ENCODE measurements at places on chromosomes 6 and 20. TPM values are rescaled to one million over a fixed set of nuclear protein-coding genes. Genes with fewer than 3 reads are reported as not detected.

GRCh38 chr20:40782043-40782368 is 93.0 kb upstream of the MAFB start:
- DNase-seq = no peak

GRCh38 chr20:12902992-12903391 is 105.8 kb upstream of the SPTLC3 start:
- DNase-seq = no peak

GRCh38 chr6:156391061-156391672 is 386.0 kb upstream of the ARID1B start:
- DNase-seq = no peak

- DNase-seq = no peak
Measured at GRCh38 chr6:125363824-125364165, 62.0 kb upstream of the HDDC2 start.

- DNase-seq = no peak
Measured at GRCh38 chr6:34310817-34311216, 62.0 kb upstream of the SMIM29 start.

GRCh38 chr6:139080255-139080920 is 51.8 kb downstream of the ABRACL start:
- DNase-seq = no peak

- no peak for DNase-seq
Measured at GRCh38 chr6:11437824-11438459, 99.6 kb upstream of the TMEM170B start.

GRCh38 chr6:143894655-143895054 is 30.4 kb downstream of the ZC2HC1B start:
- no peak for DNase-seq

- DNase-seq = no peak
Measured at GRCh38 chr20:18853946-18854646, 40.5 kb downstream of the SCP2D1 start.

- DNase-seq = no peak
Measured at GRCh38 chr6:20220359-20220758, 8.1 kb upstream of the MBOAT1 start.

DNA sequence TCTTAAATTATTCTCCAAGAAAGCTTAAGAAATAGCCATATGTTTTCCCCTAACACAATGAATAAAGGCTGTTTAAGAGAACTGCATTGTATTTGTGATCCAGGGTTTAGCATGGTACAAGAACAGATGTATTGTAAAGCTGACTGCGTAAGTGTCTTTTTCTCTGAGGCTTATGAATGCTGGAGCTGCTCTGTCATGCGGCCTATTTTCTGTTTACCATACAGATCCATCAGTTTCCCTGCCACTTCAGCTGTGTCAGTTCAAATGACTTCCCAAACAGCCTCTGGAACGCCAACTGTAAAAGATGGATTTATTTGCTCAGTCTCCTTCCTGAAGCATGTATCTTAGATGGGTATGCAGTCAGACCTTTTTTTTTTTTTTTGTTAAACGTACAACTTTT is 419.3 kb upstream of the HS3ST5 start:
- no peak for DNase-seq

- DNase-seq = no peak
Measured at GRCh38 chr6:28580475-28580874, 54.8 kb downstream of the GPX5 start.

DNA sequence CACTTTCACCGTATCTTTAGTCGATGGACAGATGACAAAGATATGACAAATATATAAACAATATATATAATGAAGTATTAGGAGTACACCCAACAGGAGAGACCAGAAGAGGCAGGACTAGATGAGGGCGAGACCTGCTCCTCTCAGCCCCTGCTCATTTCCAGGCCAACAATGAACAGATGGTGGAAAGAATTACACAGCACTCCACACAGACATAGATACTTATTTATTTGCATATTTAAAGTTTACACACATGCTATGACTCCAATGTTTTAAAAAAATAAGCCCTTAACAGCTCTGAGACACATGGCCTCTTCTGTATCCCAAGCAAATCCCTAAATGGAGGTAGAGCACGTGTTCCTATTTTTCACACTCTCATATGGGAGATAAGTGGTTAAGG is 10.4 kb downstream of the FAM210B start:
- DNase-seq = no peak

DNA sequence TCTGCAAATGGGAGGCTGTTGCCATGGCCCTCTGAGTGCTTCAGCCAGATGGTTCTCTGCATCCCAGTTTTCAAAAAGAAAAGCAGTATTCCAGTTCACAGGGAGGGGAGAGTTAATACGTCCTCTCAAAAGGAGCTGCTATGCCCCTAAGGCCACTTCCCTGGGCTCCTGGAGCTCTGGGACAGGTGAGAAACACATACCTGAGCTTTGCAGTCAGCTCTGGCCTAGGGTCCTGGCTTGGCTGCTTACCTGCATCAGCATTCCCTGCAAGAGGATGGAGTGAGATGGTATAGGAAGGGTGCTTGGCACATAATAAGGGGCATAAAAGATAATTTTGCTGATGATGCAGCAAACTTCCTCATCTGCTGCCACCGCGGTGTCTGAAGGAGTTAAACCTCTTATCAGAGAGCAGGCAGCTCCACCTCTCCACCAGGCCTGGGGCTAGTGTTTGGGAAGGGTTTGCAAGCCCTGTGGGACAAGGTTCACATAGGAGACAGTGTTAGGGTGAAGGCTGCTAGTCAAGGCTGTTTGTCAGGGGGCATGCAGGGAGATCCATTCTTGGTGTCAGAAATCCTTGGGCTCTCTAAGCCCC is 62.7 kb downstream of the SLC24A3 start:
- no peak for DNase-seq

- no peak for DNase-seq
Measured at GRCh38 chr6:72976484-72976883, 248.8 kb downstream of the KHDC1L start.

- DNase-seq = no peak
Measured at GRCh38 chr6:110882274-110882619, 7.7 kb downstream of the AMD1 start.

GRCh38 chr6:10425975-10426780 is 11.3 kb upstream of the TFAP2A start:
- no peak for DNase-seq

GRCh38 chr6:11386323-11386722 is 151.2 kb upstream of the TMEM170B start:
- DNase-seq = no peak

DNA sequence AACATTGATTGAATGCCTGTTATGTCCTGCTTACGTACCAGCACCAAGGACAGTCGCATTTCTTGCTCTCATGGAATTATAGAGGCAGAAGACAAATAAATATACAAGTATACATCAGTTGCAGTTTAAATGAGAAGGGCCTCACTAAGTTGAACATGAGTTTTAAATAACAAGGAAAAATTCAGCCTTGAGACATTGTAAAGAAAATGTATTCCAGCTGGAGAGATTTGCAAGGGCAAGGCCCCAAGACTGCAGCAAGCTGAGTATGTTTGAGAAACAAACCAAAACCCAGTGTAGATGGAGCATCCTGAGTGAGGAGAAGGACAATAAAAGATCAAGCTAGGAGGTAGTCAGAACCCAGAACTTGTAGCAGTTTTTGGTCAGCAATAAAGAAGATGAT is 123.2 kb upstream of the BMP5 start:
- no peak for DNase-seq

GRCh38 chr6:166604328-166604727 is 17.9 kb upstream of the RAMACL start:
- DNase-seq = no peak

GRCh38 chr20:9011121-9011520 is 57.8 kb upstream of the PLCB4 start:
- DNase-seq = no peak

GRCh38 chr6:107674995-107675738 is 148.9 kb downstream of the SCML4 start:
- no peak for DNase-seq

DNA sequence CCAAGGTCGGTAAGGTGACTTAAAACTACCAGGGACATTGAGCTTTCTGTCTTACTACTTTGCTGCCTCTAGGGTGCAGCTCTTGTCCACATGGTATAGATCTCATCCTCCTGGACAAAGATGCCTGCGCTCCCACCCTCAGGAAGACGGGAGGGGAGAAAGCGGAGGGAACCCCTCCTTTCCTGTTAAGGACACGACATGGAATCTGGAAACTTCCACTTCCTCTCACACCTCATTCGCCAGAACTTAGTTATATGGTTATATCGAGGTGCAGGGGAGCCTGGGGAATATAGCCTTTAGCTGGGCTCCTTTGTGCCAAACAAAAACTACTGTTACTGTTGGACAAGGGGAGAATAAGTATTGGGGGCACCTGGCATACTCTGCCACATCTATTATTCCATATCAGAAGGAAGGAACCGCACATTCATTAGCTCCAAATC is 224.3 kb upstream of the TSHZ2 start:
- DNase-seq = no peak

DNA sequence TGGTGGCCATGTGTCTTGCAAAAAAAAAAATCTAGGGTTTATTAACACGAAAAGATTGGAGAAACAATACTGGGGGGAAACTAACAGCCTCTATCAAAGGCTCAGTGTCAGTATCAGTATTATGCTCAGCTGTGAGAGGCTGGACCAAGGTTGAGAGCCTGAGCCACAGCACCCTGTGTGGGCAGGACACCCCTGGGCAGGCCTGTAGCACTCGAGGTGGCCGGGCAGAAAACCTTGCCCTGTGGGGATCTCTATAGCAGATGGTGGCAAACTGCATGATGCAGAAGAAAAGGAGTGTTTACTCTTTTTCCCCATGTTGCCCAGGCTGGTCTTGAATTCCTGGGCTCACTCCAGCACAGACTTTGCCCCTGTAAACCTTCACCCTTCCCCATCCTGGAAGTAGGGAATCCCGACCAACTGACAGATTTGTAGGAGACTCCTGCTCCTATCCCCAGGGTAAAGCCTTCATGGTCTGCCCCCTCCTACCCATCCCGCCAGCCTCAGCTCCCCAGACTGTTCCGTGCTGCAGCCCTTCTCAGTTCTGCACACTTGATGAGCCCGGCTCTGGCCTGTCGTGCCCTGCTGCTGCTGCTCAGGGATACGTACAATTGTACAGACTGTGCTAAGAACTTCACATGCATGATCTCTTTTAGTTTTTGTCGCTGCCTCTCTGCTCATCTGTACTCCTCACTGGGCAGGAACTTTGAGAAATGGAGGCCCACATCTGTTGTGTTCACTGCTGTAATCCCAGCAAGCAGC is 8.0 kb upstream of the KIFC1 start:
- no peak for DNase-seq

DNA sequence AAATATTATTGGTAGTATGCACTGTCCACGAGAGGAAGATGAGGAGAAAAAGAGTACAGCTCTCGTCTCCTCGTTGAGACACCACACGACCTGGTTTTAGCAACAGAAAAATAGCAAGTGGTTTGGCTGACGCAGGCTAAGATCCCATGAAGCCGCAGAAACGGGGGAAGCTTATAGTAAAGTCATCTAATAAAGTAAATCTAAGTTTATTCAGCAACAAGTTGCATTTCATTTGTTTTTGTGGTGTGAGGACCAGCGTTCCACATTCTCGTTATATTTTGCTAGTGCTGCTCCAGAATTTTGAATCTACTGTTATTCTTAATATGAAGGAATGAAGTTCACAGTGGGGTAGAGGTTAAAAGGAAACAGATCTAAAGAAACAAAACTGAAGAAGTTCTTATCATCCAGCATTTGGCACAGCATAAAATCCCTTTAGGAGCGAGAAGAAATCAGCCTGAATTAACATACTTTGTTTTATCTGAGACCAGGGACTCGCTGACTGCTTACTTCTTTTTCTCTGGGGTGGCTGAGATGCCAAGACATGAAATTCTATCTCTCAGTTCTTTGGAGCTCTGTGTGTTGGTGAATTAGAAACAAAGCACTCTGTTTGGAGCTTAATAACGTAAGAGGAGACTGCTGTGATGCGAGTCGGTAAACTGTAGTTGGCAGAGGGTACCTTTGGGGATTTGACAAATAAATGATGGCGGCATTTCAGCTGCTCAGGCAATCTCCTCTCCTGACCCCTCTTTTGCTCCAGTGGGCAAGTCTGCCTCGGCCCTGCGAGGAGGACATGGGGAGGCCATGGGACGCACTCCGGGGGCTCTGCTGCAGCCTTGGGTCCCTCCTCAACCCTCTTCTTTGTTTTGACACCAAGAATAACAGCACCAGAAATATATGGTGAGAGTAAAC is 24.9 kb upstream of the IRF4 start:
- no peak for DNase-seq

DNA sequence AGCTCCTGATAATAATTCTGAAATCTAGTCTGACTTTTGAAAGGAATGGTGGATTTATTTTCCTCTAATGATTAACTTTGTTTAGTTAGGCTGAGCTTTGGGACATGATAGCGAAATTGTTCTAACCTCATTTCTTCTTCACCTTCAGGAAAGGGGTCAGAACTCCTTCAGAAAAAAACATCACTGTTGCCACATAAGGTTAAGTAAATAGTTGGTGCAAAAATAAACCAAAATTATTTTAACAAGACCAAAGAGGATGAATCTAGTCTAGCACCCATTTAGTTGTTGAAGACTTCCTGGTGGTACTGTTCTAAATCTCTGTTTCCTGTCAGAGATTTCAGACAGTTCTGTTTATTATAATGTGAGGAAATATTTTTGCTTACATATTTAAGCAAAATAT is 379.8 kb downstream of the UTRN start:
- DNase-seq = no peak

Gene TCF19
- 10.4 TPM for polyA plus RNA-seq

Gene HINT3
- polyA plus RNA-seq = 1.3 TPM

Gene ME1
- 11.3 TPM for polyA plus RNA-seq

Gene SIRPD
- not detected for polyA plus RNA-seq

Gene UNC5CL
- not detected for polyA plus RNA-seq

Gene RSPO3
- not detected for polyA plus RNA-seq

Gene CST2
- not detected for polyA plus RNA-seq

Gene TMEM217
- 3.1 TPM for polyA plus RNA-seq

Gene PLN
- polyA plus RNA-seq = 0.10 TPM

Gene MAP3K5
- polyA plus RNA-seq = 2.5 TPM

Gene SCRT2
- not detected for polyA plus RNA-seq

Gene RIN2
- 25.2 TPM for polyA plus RNA-seq

Measured in BJ (cell line).